ENCODE measurements at places on chromosomes 12 and 14.

- DNase-seq, result no peak
Measured at GRCh38 chr12:57236201-57236924, 6.9 kb downstream of the SHMT2 start.

DNA sequence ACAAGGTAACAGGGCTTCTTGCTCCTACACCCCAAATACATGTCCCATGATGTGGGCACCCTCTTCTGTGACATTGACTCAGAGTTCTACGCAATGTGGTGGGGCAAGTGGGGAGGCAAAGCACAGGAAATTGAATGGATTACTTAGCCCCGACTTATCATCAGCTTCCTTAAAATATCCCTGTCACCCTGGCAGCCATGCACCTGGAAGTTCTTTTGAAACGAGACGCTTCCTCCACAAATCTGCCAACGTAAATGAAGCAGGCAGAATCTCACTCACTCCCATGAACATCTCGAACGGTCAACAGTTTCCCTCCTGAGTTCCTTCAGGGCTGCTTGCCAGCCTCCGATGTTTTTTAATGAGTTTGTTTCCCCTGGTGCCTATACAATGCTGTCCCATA lies 33.5 kb downstream of the RNFT2 start:
- DNase-seq, result no peak

DNA sequence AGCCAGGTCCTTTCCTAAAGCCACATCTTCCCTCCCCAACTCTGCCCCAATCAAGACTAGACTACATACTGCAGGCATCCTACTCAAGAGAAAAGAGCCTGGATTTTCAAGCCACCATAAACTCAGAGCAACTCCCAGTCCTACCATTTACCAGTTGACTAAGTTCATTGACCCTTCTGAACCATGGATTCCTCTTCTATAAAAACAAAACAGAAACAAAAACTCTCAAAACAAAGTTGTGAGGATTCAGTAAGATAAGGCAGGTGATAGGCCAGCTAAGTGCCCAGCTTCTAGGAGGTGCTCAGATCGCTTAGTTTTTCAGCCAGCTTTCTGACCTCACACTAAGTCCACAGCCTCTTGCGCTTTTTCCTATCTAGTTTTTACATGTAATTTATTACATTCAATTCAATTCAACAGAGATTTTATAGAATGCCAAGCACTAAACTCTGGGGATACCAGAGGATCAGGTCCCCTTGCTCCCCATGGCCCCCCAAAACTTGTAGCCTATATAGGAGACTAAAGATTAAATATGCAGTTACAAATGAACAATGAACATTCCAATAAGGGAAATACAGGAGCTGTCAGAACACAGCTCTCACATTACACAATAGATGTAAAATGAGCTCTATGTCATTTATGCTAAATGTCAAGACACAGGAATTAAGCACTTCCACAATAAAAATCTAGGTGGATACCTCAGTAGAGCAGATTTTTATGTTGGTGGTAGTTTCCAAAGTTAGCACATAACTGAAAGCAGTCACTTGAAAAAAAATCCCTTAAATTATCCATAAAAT lies 104.5 kb upstream of the EGLN3 start:
- no peak for DNase-seq

DNA sequence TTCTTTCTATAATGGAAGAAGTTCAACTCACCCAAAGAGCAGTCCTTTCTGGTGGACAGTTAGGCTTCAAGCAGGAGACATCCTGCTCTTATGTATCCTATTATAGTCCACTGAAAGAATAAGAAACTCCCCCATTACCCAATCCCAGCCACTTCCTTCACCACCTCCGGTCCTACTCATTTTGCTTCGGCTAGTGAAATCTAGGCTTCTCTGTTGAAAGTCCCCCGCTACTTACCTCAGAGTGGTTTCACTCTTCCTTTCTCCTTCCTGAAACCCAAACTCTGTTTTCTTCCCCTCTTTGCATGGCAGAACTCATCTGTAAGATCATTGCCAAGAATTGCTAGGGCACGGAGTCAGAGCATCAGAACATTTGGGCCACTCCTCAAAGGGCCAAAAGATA lies at the start of gene GPR84:
Gene GPR84, minus strand, starts transcription at position 74 of the 400 bp plus-strand sequence. CDS start 635 bp downstream, outside the sequence.
- peak; percentile 32 for DNase-seq

DNA sequence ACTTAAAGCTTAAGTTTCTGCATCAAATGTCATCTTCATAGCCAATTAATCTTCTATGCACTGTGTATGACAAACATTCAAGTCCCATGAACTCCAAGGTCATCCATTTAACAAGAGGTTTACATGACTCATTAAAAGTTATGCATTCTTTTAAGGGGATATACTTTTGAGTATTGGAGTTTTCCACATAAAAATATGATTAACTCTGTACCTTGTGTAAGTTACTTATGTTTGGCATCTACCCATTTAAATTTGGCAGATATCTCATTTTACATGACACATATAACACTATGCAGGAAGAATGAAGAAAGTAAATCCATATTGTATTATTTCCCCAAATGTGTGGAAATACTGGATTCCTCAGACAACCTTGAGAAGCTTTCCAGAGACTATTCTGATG lies 240.2 kb downstream of the PAX9 start:
- no peak for DNase-seq

GRCh38 chr12:1204581-1205121 lies 213.6 kb downstream of the ERC1 start:
- peak; percentile 21 for DNase-seq
